Hepatocyte (in vitro differentiated cells): ENCODE measurements at places on chromosomes 7 and 10.

DNA sequence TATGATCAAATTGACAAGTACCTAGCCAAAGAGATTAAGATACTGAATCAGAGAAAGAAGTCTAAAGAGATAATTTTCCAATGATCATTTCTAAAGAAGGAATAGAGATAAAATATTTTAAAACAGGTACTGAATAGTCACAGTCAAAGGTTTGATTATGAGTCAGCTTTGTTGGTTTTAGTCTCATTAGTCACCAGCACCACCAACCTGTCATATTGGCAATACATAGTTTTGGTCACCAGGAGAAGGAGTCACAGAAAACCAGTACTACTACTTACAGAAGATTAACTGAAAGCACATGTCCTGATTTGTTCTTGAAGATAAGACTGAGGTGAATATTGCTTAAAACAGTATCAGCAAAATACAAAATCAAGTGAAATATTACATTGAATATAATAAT is 34.6 kb downstream of the ZEB1 start:
- DNase-seq = peak; percentile 22

DNA sequence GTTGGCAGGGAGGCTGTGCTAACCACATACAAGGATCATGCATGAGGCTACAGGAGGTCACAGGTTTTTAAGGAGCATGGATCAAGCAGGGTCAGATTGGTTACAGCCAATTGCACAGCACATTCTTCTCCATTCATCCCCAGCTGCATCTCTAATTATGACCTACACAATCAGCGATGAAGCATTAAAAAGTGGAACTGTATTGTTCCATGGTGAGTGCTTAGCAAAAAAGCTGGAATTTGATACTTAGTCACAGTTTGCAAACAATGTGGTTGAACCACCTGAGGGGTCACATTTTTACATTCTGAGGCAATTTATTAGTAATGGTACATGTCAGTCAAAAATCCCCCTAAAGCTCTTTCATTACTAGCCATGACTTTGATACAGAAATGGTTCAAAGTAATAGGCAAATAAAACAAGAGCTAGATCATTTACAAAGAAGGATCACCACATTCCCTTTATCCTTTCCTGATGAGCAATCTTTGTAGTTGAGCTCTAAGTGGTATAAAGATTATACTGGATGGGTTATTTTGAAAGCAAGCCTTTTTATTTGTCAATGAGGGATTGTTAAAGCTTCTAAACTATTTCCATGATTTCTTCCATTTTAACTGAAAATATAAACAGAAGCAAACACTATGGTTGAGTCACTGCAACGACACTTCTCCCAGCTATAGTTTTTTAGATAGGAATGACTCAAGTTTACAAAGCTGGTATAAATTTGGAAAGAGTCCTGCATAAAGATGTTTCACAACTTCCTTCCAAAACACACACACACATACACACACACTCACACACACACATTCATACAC is 217.8 kb upstream of the SEMA3A start:
- DNase-seq = peak; percentile 12

- DNase-seq = no peak
These were observed 105.9 kb upstream of the ANLN start for GRCh38 chr7:36283711-36284130.

- no peak for DNase-seq
These were observed 483.0 kb downstream of the PLXDC2 start for GRCh38 chr10:20299034-20299736.

DNA sequence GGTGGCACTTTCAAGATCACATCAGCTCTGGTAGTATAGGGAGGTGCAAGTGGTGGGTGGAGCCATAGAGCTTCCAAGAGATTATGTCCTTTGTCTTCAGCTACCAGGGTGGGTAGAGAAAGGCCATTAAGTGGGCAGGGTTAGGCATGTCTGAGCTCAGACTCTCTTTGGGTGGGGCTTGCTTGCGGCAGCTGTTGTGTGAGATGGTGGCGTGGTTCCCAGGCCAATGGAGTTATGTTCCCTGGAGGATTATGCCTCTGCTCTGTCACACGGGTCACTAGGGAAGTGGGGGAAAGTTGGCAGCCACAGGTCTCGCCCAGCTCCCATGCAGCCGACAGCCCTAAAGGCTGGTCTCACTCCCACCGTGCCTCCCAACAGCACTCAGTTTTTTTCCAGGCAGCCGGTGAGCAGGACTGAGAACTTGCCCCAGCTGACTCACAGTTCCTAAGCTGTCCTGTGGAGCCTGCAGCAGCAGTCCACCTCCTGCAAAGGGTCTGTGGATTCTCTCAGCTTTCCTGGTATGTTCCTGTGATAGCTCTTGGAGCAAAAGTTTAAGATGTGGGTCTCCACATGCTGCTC is 459.0 kb downstream of the SH2D4B start:
- no peak for DNase-seq

DNA sequence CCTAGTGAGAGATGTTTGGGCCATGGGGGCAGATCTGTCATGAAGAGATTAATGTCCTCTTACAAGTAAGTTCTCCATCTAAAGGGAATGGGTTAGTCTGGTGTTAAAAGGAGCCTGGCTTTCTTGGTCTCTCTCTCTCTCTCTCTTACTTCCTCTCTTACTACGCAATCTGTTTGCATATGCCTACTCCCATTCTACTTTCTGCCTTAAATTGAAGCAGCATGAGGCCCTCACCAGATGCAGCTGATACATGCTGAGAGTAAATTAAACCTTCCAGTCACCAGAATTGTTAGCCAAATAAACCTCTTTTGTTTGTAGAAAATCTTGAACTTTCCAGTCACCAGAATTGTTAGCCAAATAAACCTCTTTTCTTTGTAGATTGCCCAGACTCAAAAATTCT is 884.1 kb downstream of the NRG3 start:
- no peak for DNase-seq

- DNase-seq = no peak
These were observed 271.9 kb downstream of the C7orf25 start for GRCh38 chr7:42639930-42640329.

GRCh38 chr7:79790656-79791262 is 337.3 kb upstream of the MAGI2 start:
- DNase-seq = no peak

GRCh38 chr10:107649249-107649648 is 484.7 kb upstream of the SORCS1 start:
- no peak for DNase-seq

- no peak for DNase-seq
These were observed at the start of gene LMOD2 for GRCh38 chr7:123655614-123656013. TSS of gene LMOD2 (plus strand) at chr7:123655866. CDS start at chr7:123655964, 98 bp downstream.
